SHP77 treated with DMSO at 0.1 percent for 48 hours (cell line): ENCODE measurements at places on chromosomes 5 and 9.

DNA sequence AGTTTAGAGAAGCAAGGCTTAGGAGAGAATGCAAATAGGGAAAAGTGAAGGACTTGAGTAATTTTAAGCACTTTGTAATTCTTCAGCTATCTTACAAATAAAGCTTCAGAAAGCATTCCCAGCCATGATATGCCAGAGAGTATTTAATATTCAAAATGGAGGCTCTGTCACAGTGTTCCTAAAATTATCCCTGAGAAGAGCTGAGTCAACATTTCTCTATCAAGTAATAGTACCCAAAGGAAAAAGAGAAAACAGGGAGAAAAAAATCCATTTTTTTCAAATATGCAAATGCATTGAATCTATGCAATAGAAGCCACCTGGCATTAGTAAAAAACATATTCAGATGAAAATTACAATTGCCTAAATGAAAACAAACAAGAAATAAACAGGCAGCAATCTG is 392.6 kb upstream of the FAM174A start:
- no peak for DNase-seq

- no peak for DNase-seq
These were observed 9.5 kb downstream of the MTRR start for GRCh38 chr5:7878381-7878873.

- no peak for DNase-seq
These were observed 73.9 kb downstream of the PRELID2 start for GRCh38 chr5:145761254-145761653.

- DNase-seq, result no peak
These were observed 34.9 kb upstream of the LECT2 start for GRCh38 chr5:135989686-135990085.

DNA sequence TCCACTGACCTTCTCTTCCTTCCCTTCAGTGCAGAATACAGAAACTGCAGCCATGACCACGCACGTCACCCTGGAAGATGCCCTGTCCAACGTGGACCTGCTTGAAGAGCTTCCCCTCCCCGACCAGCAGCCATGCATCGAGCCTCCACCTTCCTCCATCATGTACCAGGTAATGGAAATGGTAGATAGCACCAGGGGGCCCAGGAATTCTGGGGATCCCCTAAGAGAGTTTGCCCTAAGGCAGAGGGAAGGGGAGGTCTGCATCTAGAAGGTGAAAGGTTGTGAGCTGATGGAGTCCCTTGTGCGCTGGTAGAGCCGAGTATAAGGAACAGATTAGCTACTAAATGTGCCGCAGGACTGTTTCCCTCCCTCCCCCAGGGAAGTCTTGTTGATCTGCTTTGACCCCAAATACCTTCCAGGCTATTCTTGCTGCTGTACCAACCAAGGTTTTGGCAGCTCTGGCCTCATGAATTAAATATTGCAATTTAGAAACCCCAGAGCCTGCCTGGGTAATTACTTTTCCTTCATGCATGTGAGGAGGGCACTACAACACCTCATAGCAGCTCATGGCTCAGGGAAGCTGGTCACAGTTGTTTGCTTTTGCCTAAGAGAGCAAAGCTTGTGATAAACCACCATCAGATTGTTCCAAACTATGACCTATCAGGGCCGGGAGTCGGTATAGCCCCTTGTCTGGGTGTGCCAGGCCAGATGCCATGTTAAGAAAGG is 19.6 kb downstream of the CYFIP2 start:
- no peak for DNase-seq

DNA sequence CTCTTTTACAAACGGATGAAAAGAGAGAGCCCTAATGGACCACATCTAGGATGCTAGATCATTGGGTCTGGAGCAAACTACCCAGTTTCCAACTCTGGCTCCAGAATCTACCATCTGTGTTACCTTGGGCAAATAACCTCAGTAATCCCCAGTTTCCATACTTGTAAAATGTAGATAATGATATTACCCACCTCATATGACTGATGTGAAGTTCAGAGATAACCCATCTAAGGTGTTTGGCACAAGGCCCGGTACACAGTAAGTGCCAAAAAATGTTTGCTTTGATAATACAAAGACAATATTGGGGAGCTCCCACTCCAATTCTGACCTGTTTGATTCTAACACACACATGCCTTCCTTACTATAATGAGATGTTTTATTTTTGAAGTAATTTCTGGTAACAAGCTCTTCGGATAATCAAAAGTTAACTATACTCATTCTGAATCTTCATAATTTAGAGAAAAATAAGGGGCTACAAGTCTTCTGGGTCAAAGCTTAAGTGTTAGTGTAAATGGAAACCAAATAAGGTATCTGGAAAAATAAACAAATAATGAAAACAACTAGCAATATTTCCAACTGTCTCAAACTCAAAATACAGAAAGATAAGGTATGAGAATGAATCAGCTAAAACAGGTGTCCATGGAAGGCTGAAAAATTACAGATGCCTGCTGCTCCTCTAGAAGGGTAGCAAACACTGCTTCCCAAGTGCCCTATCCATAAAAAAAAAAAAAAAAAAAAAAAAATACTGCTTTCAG is 30.4 kb downstream of the ELL2 start:
- no peak for DNase-seq

DNA sequence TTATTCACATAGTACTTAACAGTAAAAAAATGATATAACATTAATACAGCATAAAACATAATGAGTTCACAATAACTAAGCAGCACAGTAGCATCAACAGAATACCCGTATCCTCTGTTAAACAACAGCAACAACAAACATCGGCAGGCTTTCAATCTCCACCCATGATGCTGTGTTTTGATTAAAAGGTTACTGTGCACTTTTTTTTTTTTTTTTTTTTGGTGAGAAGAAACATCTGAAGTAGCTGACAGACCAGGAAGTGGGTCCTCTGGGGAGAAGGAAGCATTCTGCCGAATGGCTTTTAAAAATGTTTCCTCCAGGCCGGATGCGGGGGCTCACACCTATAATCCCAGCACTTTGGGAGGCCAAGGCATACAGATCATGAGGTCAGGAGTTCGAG is 282.3 kb downstream of the EPB41L4A start:
- DNase-seq, result no peak

GRCh38 chr5:180806351-180807011 is 3.9 kb upstream of the MGAT1 start:
- no peak for DNase-seq

GRCh38 chr5:146173597-146173996 is 8.9 kb downstream of the LARS1 start:
- no peak for DNase-seq

- DNase-seq, result no peak
These were observed 1.0 kb upstream of the MCC start for GRCh38 chr5:113489299-113489698.

DNA sequence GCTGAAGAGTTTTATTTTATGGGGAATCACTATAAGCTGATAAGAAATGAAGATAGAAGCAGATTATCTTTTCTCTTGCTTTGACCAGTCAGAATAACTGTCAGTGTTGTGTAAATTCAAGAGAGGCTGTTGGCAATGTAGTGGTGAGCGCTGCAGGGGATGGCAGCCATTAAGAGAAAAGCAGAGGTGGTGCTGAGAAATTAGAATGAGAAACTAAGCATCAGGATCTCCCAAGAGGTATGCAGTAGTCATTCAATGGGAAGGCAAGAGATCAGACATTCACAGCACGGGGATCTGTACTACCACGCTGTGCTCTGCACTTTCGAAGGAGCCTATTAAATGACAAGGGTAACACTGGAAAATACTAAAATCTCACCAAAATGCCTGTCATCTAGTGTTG is 768.5 kb upstream of the ACO1 start:
- DNase-seq, result no peak

DNA sequence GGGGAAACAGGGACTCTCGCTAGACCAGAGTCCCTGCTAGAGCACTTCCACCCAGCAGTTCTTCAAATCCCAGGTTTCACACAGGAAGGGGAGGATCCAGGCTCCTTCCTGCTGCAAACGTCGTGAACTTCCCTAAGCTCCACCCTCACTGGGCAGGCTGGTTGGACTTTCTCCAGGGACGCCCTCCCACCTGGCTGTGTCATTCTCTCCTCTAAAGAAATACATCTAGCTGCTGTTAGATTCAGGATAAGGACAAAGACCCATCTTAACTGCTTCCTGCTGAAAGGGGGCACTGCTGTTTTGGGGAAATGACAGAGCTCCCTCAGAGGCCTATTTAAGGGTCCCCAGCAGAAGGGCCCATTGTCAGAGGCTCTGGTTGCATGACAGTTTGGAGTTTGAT is 230.7 kb downstream of the SEMA6A start:
- DNase-seq, result no peak

GRCh38 chr5:175284806-175285205 is 159.2 kb downstream of the DRD1 start:
- DNase-seq, result no peak

DNA sequence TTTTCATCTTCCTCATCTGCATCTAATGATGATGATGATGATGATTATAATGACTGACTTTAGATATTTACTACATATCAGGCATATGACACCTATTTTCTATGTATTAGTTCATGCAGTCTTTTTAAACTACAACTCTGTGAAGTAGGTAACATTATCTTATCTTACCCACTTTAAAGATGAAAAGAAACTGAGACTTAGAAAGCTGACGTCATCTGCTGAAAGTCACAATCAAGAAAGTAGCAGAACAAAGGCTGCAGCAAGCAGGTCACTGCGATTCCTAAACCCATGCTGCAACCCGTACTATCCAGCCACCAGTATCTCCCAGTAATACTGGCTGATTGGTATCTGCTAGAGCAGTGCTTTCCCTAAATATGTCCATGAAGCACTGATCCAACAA is 40.1 kb upstream of the INSYN2B start:
- no peak for DNase-seq

DNA sequence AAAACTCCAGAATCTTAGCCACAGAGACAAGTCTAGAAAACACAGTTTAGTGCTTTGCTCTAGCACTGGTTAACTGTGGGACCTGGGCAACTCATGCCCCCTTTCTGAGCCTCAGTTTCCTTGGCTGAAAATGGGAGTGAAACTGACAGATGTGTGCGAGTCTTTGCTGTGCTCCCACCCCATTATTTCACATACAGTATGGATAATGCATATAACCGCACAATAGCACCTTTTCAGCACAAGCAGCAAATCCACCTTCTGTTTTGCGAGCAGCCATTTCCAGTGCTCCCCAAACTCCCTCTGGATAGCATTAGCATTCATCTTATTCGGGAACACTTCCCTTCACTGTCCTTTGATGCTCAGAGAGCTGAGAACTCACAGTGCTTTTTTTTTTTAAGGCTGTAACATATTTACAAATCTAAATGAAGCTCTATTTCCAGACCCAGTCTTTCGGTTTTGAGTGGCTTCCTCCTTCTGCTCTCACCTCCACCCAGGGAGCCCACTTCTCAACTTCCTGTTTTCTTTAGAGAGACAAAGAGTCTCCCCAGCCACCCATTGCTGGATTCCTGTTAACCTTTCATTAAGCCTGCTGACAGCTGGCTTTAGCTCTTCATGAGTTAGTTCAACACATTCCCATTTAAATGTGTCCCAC is 49.2 kb downstream of the TIMD4 start:
- no peak for DNase-seq
